ENCODE measurements at places on chromosomes 7 and 10.

DNA sequence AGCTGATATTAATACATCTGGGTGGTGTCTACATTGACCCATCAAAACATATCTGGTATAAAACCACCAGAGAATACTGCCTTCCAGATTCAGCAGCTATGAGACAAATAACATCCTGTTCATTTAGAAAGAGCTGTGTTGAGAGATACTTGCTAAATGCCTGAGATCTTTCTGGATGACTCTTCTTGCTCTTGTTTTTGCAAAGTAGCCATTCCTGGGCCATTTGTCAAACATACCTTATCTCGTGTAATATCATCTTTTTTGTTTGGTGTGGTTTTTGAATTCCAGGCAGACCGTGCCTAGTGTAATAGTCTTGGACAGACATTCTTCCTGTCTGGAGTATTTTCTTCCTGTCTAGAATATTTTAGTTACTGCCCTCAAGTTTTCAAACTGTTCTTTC, 74.7 kb upstream of the PRR15 start:
- no peaks in the 10 kb centered on the region for H3K36me3 ChIP-seq
- no peak overlapping the region for H3K27ac ChIP-seq
- H3K4me1 ChIP-seq: peaks cover 46% of the 10 kb centered on the region
- no peaks in the 10 kb centered on the region for H3K27me3 ChIP-seq

- no peaks in the 10 kb centered on the region for H3K4me1 ChIP-seq
- no peaks in the 10 kb centered on the region for H3K36me3 ChIP-seq
- peaks cover 3% of the 10 kb centered on the region for H3K27me3 ChIP-seq
- DNase-seq: no peak
- H3K4me3 ChIP-seq: no peak overlapping the region
Observed at GRCh38 chr10:12876266-12876665, 125.2 kb downstream of the CCDC3 start.

DNA sequence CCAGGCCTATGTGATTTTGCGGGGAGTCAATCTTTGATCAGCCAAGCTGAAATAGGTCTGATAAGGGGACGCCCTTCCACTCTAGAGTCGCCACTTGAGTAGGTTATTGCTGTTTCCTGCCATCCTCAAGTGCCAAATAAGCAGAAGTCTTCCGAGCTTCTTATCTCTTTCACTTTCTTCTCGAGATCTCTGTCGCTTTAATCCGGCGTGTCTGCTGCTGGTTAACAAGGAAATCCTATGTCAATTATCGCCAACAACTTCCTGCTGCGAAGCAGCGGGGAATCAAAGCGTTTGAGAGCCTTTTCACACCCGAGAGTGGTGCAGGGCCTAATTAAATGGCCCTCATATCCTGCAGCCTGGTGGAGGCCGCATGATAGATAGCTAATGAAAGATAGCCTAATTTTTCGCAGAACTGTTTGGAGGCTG, 215.9 kb downstream of the RAB11FIP2 start:
- peaks cover 62% of the 10 kb centered on the region for H3K27me3 ChIP-seq
- peaks cover 2% of the 10 kb centered on the region for H3K4me1 ChIP-seq
- H3K36me3 ChIP-seq: no peaks in the 10 kb centered on the region
- H3K4me3 ChIP-seq: no peak overlapping the region
- no peak overlapping the region for H3K27ac ChIP-seq

DNA sequence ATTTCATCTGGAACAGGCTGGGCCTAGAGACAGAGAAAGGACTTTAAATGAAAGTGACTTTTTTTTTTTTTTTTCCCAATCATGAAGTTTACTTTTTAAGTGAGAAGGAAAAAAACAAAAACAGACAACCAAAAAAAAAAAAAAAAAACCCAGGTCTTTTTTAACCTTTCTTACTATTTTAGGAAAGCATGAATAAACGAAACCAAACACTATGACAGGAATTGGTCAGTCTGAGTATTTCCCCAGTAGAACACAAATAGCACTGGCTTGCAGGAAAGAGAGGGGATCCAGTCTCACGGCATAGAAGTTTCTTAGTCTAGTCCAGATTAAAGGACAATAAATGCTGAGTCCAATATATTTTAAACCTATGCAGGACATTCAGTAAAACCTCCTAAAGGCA, 180.5 kb upstream of the CCDC6 start:
- DNase-seq: no peak
- H3K36me3 ChIP-seq: peaks cover 24% of the 10 kb centered on the region
- H3K27ac ChIP-seq: no peak overlapping the region

DNA sequence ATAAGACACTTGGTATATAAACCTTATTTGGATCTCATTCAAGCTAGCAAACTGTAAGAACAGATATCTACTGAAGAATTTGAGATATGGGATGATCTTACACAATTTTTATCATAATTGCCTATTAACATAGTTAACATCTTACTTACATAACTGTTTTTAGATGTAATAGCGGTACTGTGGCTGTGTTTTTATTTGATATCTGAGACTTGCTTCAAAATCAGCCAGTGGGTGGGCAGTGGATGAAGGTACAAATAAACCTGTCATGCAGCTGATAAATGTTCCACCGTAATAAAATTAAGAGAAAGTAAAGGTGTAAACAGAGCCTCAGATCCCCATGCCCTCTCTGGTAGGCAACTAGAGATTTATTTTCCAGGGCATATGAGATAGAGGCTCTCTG, 28.4 kb upstream of the PTPRN2 start:
- H3K27ac ChIP-seq: no peak overlapping the region
- no peak for DNase-seq
- H3K36me3 ChIP-seq: peaks cover 3% of the 10 kb centered on the region
- H3K4me1 ChIP-seq: no peaks in the 10 kb centered on the region
- H3K27me3 ChIP-seq: no peaks in the 10 kb centered on the region

GRCh38 chr7:115217373-115217772, 295.5 kb downstream of the MDFIC start:
- no peak overlapping the region for H3K4me3 ChIP-seq
- H3K4me1 ChIP-seq: no peaks in the 10 kb centered on the region
- H3K27me3 ChIP-seq: no peaks in the 10 kb centered on the region

GRCh38 chr10:31912898-31913850, 15.5 kb downstream of the ARHGAP12 start:
- peaks cover 17% of the 10 kb centered on the region for H3K4me1 ChIP-seq
- no peak overlapping the region for H3K4me3 ChIP-seq
- no peak for DNase-seq
- peaks cover 8% of the 10 kb centered on the region for H3K36me3 ChIP-seq
- H3K27ac ChIP-seq: peak overlapping the region; percentile 49

- H3K27me3 ChIP-seq: peaks cover 16% of the 10 kb centered on the region
- H3K36me3 ChIP-seq: no peaks in the 10 kb centered on the region
Observed at GRCh38 chr10:114110174-114110972, 63.6 kb downstream of the CCDC186 start.

DNA sequence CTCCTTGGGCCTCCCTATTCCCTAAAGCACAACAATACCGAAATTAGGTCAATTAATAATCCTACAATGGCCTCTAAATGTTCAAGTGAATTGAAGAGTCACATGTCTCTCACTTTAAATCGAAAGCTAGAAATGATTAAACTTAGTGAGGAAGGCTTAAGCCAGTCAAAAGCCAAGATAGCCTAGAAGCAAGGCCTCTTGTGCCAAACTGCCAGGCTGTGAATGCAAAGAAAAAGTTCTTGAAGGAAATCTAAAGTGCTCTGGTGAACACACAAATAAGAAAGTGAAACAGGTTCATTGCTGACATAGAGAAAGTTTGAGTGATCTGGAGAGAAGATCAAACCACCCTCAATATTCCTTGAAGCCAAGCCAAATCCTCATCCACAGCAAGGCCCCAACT, 57.2 kb downstream of the SLC29A4 start:
- H3K27me3 ChIP-seq: no peaks in the 10 kb centered on the region
- DNase-seq: no peak
- no peak overlapping the region for H3K27ac ChIP-seq
- no peak overlapping the region for H3K4me3 ChIP-seq
- H3K4me1 ChIP-seq: peaks cover 3% of the 10 kb centered on the region

DNA sequence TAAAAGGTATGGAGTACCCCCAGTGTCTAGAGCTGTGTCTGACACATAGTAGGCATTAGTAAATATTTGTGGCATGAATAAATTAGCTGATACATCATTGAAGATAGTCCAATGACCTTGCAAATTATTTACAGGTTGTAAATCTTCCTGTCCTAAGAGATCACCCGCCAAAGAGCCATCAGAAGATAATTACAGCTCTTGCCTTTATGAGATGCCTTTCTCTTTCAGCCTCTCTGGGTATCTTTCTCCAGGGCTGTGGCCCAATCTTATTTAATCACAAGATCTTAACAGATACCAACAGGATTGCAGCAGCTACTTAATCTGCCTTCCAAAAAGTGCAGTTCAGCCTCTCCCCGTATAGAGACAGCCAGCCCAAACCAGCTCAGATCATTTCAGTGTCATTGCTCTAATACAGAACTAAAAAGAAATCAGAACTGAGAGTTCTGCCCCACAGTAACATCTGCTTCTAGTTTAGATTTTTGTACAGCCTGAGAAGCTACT, 41.5 kb downstream of the MYOF start:
- no peak for DNase-seq
- H3K36me3 ChIP-seq: peaks cover 3% of the 10 kb centered on the region
- H3K4me1 ChIP-seq: peaks cover 72% of the 10 kb centered on the region
- peak overlapping the region; percentile 31 for H3K27ac ChIP-seq
- H3K4me3 ChIP-seq: peak overlapping the region; percentile 8
- H3K27me3 ChIP-seq: no peaks in the 10 kb centered on the region

DNA sequence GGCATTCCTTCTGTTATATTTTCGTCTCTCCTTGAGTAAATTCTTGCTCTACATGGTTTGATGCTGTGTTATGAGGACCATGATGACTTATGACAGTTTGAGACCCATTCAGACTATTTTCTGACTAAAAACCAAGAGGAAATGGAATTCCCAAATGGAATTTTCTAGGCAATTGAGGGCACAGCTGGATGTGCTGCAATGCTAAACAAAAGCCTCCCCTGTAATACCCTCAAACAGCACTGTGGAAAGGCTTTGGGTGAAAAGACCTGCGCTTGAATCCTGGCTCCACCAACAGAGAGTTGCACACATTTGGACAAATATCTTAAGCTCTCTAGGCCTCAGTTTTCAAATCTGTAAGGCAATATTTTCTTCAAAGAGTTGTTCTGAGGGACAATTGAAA, 129.1 kb downstream of the PRKG1 start:
- no peaks in the 10 kb centered on the region for H3K27me3 ChIP-seq
- H3K36me3 ChIP-seq: no peaks in the 10 kb centered on the region
- H3K4me1 ChIP-seq: no peaks in the 10 kb centered on the region
- H3K4me3 ChIP-seq: no peak overlapping the region

- H3K36me3 ChIP-seq: peaks cover 6% of the 10 kb centered on the region
- DNase-seq: no peak
- no peaks in the 10 kb centered on the region for H3K27me3 ChIP-seq
- H3K4me3 ChIP-seq: no peak overlapping the region
Observed at GRCh38 chr7:66638309-66639099, 9.8 kb downstream of the KCTD7 start.
